ENCODE measurements at places on chromosomes 11 and 22. TPM values are rescaled to one million over a fixed set of nuclear protein-coding genes. Genes with fewer than 3 reads are reported as not detected.

Gene CRYBB2
- total RNA-seq = not detected

Gene SLC17A6
- not detected for total RNA-seq

Gene TTLL8
- not detected for total RNA-seq

Gene SPDYC
- total RNA-seq = not detected

Gene CAVIN3
- 318 TPM for total RNA-seq
